ENCODE measurements at places on chromosomes 16 and 17.

GRCh38 chr16:5895976-5896375 lies 798.4 kb upstream of the EEF2KMT start:
- no peak for DNase-seq

- DNase-seq, result no peak
Observed at GRCh38 chr16:48246066-48246465, 1.3 kb downstream of the ABCC11 start.

DNA sequence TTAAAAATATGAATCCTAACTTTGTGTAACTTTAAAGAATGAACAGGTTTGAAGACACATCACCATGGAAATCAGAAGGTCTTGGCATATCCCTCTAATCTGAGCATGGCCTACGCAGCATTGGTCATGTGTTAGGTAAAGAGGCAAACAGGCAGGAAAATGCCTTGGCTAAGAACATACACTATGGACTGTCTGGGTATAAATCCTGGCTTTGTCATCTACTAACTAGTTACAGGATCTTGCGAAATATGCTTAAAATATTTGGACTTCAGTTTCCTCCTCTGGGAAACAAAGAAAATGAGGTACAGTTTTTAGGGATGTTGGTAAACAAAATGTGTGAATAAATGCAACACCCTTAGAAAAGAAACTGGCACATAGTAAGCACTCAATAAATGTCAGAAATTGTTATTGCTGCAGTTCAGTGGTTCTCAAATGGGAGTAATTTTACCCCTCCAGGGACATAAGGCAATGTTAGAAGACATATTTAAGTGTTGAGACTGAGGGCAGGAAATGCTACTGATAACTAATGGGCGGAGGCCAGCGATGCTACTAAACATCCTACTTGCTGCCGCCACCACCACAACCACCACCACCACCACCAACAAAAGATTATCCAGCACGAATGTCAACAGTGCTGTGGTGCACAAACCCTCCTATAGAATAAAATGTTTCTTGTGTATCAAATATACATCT lies 770.8 kb upstream of the SOX9 start:
- no peak for DNase-seq

DNA sequence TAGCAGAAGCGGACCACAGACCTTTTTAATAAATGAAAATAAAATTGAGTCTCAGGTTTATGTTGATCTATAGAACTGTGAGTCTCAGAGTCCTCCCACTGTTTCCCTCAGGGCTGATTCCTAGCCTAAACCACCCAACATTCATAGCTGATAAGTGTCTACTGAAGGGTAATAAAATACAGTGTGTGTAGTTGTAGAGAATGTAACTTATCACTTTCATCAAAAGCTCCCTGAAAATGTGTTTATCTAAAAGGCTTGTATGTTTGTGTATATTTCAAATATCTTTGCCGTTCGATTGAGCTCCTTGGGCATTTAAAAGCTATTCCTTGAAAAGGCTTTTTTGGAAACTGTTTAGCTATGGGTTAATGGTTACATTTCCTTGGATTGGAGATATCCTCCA lies 740.3 kb upstream of the SOX9 start:
- DNase-seq, result no peak

DNA sequence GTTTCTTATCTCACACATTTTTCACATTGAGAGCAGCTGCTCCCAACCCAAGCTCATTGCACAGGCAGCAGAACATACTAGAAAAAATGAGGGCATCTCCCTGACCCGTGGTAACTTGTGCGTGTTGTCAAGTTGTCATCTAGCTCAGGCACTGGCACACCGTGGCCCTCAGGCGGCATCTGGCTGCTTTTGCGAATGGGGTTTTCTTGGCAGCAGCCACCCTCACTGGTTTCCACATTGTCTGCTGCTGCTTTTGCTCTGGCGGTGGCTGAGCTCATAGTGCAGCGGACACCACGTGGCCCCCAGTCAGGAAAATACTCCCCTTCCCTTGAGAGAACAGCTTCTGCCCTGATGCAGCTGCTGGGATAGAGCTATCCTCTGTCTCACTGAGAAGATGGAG lies 9.4 kb upstream of the TEDC2 start:
- DNase-seq, result no peak

DNA sequence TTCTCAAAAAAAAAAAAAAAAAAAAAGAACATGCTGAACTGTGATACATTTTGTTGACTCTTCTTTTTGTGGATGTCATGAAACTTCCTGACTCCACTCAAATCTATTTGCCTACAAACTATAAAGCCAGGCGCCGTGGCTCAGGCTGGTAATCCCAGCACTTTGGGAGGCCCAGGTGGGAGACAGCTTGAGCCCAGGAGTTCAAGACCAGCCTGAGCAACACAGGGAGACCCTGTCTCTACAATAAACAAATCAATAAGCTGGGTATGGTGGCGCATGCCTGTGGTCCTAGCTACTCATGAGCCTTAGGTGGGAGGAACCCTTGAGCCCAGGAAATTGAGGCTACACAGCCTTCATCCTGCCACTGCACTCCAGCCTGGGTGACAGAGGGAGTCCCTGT lies 1.5 kb upstream of the NT5C start:
- no peak for DNase-seq

- no peak for DNase-seq
Observed at GRCh38 chr17:34993031-34993430, 12.7 kb downstream of the LIG3 start.

GRCh38 chr17:57762452-57763395 lies 17.6 kb upstream of the CCDC182 start:
- DNase-seq, result no peak

Data from T-helper 1 cell (primary cell).